ENCODE measurements at places on chromosomes 1 and 21. TPM values are rescaled to one million over a fixed set of nuclear protein-coding genes. Genes with fewer than 3 reads are reported as not detected.

FAM167B gene
- total RNA-seq = 1.2 TPM

SHE gene
- total RNA-seq = 2.7 TPM

KCNQ4 gene
- 0.47 TPM for total RNA-seq

GBP5 gene
- total RNA-seq = 13.8 TPM

PEX11B gene
- total RNA-seq = 32.9 TPM

NBPF20 gene
- total RNA-seq = 2.1 TPM

RHD gene
- total RNA-seq = 0.61 TPM

NCMAP gene
- 0.09 TPM for total RNA-seq

SV2A gene
- 1.8 TPM for total RNA-seq

LMOD1 gene
- 0.24 TPM for total RNA-seq

FMO1 gene
- total RNA-seq = 5.6 TPM

GRCh38 chr21:17414766-17415165 is 98.1 kb upstream of the CXADR start:
- no peak for DNase-seq

DNA sequence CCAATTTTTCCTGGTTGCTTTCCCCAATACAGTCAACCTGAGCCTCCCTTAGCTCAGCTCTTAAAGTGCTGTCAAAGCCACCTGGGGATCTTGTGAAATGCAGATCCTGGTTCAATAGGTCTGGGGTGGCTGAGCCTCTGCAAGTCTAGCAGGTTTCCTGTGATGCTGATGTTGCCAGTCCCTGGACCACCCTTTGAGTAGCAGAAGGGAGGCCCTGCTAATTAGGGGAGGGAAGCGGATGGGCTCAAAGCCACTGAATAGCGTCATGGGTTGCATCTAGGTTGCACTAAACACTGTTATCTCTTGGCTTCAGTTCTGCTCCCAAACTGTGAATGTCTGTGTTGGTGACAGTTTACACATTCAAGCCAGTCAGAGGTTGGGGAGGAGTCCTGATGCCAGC is 127.2 kb downstream of the KAZN start:
- DNase-seq = no peak

DNA sequence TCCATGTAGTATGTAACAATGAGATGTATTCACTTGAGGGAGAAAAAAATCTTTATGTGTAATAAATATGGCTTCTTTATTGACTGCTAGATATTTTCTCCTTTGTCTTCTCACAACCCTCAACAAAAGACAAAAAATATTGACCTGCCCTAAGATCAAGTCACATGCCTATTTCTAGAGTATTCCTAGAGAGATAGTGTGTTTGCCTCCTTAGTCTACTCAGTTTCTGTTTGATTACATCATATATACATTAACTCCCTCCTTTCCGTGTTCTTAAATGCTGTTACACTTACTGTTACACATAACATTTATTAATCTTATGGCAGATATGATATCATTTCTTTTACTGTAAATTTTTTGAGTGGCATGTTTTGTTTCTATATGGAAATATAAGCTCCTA is 281.6 kb upstream of the RGS18 start:
- no peak for DNase-seq

GRCh38 chr1:25922056-25922970 is 16.1 kb upstream of the STMN1 start:
- DNase-seq = peak; percentile 74

GRCh38 chr1:63463248-63463647 is 59.8 kb downstream of the ITGB3BP start:
- no peak for DNase-seq

DNA sequence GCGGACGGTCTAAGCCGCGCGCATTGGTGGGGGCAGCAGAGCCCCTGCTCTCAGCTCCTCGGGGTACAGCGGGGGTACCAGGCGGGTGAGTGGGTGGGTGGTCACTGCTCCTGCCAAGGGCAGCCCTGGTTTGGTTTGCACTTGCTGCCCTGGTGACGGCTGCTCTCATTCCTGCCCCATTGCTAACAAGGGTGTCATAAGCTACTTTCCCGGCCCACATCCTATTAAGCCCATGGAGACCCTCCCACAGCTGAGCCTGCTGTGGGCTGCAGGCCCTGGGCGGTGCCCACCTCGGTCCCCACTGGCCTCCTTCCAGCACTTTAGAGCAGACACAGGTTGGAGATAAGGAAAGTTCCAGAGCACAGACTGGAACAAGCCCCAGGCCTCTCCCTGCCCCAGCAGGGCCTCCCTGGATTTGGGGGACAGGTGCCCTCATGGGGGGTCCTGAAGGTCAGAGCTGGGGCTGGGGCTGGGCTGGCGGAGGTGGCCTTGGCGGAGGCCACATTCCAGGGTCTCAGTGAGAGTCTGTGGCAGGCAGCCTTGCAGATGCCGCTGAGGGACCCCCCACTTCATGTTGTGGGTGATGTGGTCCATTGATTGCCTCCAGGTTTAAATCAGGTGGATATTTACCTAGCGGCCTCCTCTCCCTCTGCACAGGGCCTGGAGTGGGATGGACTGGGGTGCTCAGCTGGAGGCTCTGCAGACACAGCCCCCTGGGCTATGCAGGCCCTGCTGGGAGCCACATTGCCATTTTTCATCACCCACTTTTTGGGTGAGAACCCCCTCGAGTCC is 27.0 kb downstream of the COL18A1 start:
- DNase-seq = no peak

DNA sequence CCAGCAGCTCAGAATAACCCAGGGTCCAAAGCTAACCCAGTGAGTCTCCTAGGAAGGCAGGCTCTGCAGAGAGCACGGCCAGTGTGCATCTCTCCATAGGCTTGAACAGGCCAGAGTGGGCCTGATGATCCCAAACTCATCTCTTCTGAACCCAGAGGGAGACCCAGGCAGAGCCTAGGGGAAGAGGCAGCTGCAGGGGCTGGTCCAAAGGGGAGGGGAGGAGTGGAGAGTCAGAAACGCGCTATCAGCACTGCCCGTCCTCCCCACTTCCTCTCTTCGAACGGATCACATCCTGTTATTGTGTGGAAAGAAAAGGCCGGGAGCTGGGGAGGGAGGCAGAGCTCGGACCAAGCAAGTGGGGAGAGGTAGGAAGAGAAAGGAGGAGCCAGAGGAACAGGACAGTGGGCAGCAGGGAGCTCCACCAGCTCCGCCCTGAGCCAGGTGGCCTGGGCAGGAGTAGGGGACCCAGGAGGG is 20.2 kb downstream of the TAL1 start:
- no peak for DNase-seq

DNA sequence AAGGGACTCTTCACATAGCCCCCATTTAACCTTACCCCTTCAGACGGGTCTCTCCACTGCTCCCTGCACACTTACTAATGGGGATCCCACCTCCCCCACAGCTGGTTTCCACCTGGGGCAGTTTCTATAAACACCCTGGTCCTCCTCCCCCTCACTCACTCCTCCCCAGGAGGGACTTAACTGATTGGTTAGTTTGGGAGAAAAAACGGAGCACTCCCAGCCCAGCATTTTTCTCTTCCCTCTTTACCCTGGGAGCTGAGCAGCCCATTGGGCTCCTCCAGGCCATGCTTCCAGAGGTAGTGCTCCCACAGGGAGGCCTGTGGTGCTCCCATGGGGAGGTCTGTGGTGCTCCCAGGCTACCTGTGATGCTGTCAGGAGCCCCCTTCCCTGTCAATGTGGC is 93.7 kb downstream of the MIS18A start:
- DNase-seq = no peak

DNA sequence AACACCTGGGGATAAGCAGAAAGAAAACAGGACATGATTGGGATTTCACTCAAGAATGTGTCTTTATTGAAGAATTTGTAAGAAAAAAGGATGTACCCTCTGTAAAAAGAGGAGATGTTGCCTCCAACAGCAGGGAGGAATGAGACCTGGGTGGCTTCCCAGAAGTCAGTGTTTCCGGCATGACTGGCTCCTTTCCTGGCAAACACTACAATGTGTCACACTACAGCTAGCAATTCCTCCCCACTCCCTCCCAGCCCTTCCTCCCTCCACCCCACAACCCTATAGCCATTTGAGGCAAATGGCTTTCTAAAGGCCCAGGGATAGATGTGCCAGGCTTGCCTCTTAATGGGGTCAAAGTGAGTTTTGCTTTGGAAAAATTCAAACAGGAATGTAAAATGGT is 11.5 kb upstream of the COL8A2 start:
- no peak for DNase-seq

- no peak for DNase-seq
These were observed 92.2 kb downstream of the CD58 start for GRCh38 chr1:116478621-116479020.

DNA sequence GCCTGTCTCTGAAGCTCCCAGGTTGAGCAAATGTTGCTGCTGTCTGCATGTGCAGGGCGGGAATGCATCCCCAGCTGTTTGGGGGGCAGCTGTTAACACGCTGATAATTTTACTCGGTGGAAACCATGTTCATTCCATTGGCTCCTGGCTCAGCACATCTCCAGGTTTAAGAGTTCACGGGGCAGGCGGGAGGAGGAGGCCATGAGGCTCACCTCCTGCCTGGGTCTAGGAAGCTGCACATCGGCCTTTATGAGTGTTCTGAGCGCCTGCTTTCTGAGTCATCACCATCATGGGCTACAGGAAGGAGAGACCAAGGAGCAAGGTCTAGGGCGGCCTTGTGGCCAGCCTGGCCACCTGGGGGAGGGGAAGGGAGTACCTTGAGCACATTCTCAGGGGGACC is 29.7 kb downstream of the AJAP1 start:
- DNase-seq = no peak

DNA sequence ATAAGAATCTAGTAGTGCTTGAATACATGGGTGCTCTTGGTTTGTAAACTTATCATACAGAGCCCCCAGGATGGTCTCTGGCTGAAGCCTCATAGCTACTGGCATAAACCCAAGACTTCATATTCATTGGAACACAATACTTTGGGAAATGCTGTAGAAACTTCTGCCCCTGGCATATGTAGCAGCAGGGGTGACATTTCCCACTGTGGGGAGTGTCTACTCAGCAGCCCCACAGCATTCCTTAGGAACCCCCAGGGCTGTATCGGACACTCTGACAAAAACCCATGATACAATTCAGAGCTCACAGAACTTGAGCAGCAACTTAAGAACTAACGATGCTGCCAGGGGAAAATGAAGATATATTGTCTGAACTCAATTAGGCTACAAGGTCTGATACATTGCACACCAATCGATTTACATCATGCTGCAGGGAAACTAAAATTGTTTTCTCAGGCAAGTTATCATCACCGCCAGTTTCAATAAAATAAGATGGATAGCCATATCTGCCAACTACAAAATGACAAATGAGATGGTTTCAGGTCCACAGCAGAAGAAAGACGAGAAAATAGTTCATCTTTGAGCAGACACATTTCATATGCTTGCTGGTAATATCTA is 181.1 kb upstream of the GREM2 start:
- DNase-seq = no peak

DNA sequence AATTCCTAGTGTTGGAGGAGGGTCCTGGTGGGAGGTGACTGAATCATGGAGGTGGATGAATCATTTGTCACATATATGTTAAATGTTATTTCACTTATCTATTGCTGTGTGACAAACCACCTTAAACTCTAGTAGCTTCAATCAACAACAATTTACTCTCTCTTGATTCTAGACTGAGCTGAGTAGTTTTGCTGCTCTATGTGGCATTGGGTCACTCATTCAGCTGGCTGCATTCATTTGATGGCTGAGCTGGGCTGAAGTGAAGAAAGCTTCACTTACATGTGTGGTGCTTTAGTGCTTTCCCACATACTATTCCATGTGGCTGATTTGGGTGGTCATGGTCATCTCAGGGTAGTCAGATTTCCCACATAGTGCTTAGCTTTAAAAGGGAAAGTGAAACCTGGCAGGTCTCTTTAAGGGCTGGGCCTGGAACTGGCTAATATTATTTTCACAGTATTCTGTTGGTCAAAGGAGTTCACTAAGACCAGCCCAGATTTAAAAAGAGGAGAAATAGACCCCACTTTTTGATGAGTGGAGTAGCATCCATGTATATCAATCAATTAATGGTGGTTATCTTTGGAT is 10.5 kb downstream of the DNAH14 start:
- DNase-seq = no peak

GRCh38 chr1:31712068-31712467 is 8.3 kb upstream of the COL16A1 start:
- DNase-seq = no peak

- DNase-seq = no peak
These were observed 205.8 kb upstream of the PLXNA2 start for GRCh38 chr1:208449951-208450350.

GRCh38 chr1:169869426-169869825 is 24.3 kb downstream of the SCYL3 start:
- no peak for DNase-seq

DNA sequence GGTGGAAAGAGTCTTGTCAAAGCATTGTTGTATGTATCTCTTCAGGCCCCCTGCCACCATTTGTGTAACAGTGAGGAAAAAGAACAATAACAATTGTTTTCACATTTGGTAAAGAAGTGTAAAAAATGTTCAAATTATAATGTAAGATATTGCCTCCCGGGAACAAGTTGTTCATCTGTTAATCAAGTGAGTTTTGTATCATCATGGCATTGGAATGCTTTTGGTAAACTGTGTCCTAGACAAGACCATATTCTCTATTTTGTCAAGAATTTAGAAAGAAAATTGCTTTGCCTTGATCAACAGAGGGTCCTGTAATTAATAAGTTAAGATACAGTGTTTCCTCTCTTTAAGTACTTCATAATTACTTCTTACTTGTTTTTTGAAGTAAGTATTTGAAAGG is 692.0 kb upstream of the NR5A2 start:
- no peak for DNase-seq

GRCh38 chr1:203349773-203350524 is 973 bp downstream of the FMOD start:
- no peak for DNase-seq

DNA sequence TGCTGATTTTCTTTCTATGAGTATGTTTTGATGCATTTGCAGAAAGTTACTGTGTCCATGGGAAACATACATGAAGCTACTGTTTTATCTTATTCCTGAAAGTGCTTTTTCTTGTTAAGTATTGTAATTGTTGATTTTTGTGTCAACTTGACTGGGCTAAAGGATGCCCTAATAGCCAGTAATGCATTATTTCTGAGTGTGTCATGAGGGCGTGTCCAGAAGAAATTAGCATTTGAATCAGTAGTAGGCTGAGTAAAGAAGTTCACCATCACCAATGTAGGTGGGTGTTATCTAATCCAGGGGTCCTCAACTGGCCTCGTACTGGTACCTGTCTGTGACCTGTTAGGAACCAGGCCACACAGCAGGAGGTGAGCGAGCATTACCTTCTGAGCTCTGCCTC is 760.2 kb downstream of the PLA2G4A start:
- no peak for DNase-seq

GRCh38 chr21:45539046-45539795 is 3.0 kb downstream of the SLC19A1 start:
- no peak for DNase-seq

GRCh38 chr1:201790261-201790660 is 38.7 kb upstream of the IPO9 start:
- DNase-seq = no peak

DNA sequence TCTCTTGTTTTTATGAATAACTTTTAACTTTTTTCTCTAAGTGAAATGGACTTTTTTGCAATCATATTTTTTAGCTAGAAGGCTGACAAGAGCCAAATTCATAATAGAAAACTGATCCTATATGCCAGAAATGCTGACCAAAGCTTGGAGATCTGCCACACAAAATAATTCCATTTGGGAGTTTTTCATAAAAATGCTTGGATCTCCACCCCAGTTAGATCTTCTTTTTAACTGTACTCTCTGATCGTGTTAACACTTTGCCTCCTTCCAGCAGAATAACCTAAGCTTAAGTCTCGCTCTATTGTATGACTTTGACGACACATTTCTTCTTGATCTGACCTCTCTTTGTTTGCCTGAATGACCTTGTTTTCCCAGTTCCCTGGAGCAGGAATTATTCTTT is 16.8 kb downstream of the FLG2 start:
- no peak for DNase-seq
